Upper lobe of right lung (tissue), 1 donor: ENCODE measurements at places on chromosomes 1 and 21.

DNA sequence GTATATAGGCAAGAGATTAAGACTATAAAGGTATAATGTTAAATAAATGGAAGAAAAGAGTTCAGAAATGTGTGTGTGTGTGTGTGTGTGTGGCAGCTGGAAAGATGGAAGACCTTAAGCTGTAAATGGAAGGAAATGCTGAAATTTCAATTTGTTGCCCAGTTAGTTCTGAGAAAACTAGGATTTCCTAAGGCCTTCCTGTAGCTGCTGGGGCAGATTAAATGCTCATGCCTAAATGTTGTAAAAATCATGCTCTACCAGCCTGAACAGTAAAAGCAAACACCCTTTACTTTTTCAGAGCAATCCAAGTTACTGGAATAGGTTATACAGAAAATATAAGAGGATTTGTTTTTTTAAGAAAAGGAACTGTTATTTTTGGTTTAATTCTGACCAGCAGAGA lies 8.3 kb downstream of the ADCY10 start:
- no peak for DNase-seq

DNA sequence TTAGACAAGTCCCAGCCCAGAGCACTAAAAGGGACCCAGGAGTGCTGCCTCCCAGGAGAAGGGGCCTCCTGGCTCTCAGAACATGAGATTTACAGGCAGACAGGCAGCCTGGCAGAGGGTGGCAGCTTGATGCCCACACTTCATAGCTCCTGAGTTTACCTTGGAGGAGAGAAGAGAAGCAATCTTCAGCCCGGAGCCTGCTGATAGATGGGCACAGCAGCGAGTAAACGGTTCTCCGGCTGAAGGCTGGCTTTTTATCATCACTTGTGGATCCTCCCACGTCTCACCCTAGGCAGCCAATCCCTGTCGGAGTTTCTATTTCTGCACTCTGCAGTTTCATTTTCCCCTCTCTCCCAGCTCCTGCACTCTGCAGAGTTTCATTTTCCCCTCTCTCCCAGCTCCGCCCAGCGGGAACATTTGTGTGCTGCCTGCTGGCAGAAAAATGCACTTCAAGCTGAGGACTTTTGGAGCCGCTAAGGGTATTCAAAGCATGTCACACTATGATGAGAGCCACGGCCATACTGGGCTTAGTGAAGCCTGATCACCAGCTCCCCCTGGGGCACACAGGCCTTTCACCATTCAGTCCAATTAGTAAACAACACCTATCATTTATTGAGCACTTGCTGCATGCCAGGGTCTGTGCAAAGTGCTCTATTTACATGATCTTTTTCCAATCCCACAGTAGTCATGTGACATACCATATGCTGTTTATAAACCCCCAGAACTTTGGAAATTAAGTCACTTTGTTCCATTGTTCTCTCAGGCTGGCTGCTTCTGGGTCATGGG lies at the start of gene IFI6:
IFI6 (minus strand) TSS at position 229 of the 786 bp plus-strand sequence. CDS start 2,878 bp downstream, outside the sequence.
- DNase-seq = peak; percentile 90

- DNase-seq = no peak
Observed at GRCh38 chr1:229003233-229004031, 267.5 kb upstream of the RAB4A start.

DNA sequence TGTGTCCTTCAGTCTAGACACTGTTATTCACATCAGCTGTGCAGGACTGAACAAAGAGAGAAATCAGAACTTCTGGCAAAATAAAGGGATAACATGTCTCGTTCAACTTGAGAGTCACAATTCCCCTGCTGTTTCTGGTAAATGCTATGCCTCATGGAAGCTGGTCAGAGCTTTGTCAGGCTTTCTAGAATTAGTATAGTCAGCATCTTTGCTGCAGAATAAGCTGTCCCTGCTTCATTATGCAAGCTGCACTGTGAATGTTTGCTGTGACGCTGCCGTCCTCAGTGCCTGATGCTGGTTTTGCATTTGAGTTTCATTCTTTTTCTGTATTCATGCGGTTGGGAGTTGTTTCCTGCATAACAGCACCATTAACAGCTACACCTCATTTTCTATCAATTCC lies 96.4 kb upstream of the KCNJ6 start:
- no peak for DNase-seq

- DNase-seq = no peak
Observed at GRCh38 chr21:42370894-42371654, 4.7 kb upstream of the TFF1 start.

GRCh38 chr1:65420590-65421350 lies at the start of the genes LEPR and LEPROT:
LEPR (plus strand) TSS chr1:65420668; CDS start chr1:65565566, 144,898 bp downstream.
LEPROT (plus strand) TSS chr1:65420668; CDS start chr1:65420725, 57 bp downstream.
- no peak for DNase-seq

DNA sequence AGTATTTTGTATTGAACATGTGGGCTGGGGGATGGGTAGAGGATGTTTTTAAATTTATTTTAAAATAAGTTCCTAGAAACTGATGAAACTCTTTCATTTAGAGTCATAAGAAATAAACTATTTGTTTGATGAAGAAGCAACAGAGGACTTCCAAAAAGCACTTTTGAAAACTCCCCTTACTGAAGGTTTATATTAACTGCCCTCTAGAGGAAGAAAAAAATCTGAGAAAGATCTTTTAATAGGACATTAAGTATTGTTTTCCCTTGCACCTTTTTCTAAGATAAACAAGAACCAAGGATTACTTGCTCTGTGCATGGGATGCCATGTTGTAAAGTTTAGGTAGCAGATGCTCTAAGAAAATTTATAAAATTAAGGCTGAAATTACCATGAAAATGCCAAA lies 14.1 kb downstream of the DISP1 start:
- no peak for DNase-seq

- DNase-seq = no peak
Observed at GRCh38 chr1:43052786-43053439, 94.2 kb upstream of the SLC2A1 start.

DNA sequence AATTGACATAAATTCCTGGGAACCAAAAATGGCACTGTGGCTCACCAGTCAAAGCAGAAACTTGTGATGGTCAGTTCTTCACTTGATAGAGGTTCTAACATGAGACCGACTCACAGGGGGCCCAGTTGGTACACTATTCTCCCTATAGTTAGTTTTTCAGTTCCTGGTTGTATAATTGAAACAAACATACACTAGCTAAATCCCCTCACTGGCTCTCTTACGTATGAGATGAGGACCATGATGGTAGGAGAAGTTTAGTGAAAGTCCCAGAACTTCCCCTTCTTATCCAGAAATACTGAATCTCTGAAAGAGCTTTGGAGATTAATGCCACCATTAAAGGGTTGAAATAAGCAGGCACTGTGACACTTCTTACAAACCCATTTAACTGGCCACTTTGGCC lies 2.8 kb upstream of the S100B start:
- DNase-seq = no peak

GRCh38 chr1:5286244-5286643 lies 631.8 kb downstream of the AJAP1 start:
- DNase-seq = no peak

DNA sequence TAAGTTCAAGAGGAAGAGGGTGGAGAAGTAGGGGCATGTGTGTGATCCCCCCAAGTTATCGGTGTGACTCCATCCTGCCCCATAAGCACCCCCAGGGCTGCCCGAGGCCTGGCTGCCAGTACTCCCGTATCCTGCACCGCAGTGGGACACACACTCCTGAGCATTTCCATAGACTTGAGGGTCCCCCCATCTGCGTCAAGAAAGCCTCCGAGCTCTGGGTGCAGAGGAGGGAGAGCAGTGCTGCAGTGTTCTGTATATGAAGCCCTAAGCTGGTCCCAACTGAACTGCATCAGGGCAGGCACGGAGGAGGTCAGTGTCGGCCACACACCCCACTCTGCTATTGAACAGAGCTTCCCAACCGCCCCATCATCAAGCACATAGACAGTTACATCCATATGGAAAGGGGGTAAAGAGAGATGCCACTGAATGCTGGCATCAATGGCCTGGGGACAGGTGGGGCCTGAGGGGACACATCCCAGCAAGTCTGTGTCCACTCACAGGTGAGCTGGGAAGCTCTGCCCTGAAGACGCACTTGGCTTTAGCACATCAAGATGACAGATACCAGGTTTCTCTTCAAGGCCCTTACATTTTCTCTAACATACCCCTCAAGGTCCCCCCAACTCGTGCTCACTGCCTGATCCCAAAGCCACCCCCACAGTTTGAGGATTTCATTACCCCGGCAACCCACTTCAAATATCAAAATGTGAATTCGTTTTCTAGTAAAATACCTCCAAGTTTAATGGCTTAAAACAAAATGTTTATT lies 64.3 kb downstream of the EVA1C start:
- DNase-seq = no peak

DNA sequence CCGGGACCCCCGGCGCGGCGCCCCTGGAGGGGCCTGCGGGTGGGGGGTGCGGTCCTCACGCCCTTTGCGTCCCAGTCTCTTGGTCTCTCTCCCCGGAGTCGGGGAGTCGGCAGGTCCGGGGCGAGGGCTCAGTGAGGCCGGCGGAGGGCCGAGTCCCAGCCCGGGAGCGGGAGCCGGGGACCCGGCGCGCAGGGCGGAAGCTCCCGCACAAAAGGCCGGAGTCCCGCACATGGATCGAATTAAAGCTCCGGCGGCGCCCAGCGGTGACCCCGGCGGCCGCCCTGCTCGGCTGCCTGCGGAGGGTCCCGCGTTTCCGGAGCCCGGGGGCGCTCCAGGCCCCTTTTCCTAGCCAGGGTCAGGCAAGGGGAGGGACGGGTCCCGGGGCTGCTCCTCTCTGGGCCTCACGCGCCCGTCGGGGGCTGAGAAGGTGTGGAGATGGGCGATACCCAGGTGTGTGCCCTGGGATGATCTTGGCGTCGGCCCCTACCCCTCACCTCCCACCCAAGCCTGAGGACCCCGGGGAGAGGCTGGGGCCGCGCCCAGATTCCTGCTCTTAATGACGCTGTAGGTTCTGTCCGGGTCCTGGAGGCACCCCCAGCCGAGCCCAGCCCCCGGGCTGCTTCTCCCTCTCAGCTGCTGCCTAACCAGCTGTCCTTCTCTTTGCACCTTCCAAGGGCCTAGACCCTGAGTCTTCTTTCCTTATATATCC lies 512 bp downstream of the FBLIM1 start:
- DNase-seq = no peak
